Stimulated activated CD4-positive, alpha-beta T cell treated with anti-CD3 and anti-CD28 coated beads, Interleukin-2, amount 100 ng/mL, for 24 hours (primary cell): ENCODE measurements at places on chromosomes 2 and 18.

DNA sequence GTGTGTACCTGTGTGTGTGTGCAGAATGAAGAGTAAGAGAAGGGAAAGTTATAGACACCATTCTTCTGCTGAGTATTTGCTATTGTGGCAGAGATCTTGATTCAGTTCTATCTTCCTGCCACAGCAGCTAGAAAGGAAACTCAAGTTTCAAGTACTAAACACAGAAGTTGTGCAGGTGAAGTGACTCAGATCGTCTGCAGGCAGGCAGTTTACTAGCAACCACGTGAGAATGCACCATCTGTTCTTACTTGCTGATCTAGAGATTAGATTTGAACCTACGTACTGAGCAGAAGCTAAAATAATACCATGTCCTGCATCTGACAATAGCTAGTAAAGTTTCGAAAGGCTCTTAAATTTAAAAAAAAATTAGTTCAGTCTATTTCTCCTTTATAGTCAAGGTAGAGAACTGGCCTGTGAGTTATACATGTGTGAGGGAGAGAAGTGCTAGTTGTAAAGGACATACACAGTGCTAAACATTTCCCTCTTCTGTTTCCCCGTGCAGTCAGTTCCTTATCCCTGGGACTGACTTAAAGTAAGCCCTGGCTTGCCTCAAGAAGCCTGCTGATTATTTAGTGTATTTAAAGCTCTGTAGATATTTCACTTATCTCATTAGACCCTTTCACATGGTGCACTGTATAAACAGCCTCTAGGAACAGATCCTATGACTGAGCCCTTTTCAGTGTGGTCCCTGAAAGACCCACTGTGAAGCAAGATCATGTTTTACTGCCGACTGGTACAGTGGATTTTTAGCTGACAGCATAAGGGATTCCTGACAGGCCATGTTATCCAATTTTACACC lies 45.0 kb downstream of the SLC38A11 start:
- DNase-seq = peak; percentile 1

DNA sequence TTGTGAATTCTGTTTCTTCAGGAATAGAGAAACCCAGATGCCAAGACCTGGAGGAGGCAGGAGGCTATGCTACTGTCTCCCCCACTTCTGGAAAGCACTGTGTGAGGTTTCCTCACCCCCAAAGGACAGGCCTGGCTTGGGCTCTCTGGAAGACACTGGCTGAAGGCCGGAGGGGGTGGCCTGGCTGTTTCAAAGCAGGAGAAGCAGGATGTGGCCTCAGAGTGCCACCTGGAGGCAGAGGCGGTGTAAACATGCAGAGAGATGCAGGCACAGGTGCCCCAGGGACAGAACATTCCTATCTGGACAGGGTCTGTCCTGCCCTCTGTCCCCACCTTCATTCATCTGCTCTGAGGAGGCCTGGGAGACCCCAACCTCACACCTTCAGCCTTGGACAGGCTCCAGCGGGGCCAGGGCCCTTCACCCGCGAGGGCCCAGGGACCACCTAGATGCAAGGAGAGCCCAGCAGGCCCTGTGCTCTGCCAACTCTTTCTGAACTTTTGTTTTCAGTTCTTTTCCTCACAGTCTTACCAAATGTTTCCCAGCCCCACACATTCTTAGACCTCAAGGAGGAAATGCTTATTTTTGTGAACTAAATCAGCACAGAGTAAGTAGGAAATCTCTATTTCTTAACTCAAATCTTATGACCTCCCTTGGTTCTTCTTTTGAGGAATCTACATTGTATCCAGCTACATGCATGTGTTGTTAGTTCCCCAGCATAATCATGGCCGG lies 79.2 kb downstream of the LONRF2 start:
- DNase-seq = peak; percentile 70

DNA sequence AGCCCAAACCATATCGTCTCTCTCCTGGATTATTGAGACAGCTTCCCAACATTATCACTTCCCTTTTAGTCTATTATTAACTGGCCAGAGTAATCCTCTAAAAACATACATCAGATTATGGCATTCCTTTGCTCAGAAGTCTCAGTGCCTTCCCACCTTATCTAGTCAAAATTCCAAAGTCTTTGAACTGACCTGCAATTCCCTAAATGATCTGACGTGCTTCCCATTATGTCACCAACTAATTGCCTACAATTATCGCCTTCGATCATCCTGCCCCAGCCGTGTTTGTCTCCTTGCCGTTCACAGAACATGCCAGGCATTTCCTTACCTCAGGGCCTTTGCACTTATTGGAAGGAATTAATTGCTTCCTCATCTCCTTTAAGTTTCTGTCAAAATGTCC lies 332.4 kb downstream of the IRS1 start:
- DNase-seq = no peak

DNA sequence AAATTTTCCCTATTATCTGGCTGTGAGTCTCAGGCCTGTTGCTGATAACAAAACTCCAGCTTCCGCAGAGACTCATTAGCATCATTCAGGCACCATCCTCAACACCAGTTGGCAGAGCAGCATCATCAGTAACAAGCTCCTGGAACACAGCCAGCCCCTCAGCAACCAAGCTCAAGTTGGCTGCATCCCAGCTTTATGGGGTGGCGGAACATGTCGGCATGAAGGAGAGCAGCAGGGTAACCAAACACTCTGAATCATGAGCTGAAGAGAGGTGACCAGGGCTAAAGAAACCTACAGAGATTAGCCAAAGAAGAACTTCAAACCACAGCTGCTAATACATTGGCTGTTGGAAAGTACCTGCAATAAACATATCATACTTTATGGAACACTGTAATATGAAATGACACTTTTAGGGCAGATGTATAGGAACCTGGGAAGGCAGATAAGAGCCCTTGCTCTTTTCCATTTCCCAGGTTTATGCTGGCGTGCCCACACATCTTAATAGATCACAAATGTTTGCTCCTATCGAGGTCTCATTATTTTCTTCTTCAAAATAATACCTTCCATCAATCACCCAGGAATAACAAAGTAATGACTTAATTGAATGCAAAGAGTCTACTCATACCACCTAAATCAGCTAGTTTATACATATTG lies 63.8 kb downstream of the PDE11A start:
- DNase-seq = no peak

DNA sequence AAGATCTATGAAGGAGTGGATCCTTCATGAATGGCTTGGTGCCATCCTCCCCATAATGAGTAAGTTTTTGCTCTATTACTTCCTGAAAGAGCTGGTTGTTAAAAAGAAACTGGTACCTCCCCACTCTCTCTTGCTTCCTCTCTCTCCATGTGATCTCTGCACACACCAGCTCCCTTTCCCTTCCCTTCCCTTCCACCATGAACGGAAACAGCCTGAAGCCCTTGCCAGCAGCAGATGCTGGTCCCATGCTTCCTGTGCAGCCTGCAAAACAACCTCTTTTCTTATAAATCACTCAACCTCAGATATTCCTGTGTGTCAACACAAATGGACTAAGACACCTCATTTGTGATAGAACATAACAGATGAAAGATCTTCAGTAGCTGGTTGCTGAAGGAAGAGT lies 303.5 kb upstream of the ACVR2A start:
- no peak for DNase-seq

GRCh38 chr2:58710795-58711279 lies 469.7 kb upstream of the FANCL start:
- no peak for DNase-seq

GRCh38 chr2:76491503-76491902 lies 780.8 kb upstream of the GCFC2 start:
- no peak for DNase-seq

DNA sequence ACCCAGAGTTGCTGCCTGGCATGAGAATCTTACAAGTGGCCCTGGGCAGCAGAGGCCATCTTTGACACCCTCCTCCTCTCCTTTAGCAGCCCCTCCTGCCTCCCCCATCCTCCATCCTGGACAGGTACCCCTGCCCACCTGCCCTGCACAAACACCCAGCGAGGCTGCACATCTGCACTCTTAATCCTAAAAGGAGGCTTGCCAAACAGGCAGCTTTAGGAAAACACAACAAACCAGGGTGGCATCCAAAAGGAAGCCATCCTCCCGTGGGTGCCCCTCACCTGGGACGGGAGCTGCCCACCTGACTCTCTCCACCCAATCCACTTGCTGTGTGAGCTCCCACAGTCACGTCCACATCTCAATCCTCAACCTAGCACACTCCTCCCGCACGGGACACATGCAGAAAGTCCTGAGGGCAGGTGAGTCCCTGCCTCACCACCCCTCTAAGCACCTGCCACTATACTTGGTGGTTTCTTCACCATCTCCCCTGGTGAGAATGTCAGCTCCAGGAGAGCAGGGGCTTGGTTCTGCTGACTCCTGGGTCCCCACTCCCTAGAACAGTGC lies 5.8 kb downstream of the BIN1 start:
- DNase-seq = no peak
